ENCODE measurements at places on chromosomes 2 and 18. TPM values are rescaled to one million over a fixed set of nuclear protein-coding genes. Genes with fewer than 3 reads are reported as not detected.
A peak's percentile ranks its signal among the peaks of the same experiment; 100 is the strongest.

DNA sequence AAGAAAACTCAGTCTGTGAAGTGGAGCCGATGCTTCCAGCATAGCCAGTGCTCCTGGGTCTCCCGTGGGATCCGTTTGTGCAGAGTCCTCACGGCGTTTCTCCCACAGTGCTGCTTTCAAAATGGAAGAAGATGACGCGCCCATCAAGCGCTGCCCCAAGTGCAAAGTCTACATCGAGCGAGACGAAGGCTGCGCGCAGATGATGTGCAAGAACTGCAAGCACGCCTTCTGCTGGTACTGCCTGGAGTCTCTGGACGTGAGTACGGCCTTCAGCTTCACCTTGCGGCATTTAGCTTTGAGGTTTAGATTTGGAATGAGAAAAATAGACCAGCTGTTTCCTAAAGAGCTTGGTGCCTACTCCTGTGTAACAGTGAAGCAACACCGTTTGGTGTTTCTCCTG is 107.0 kb downstream of the RNF144A start:
- DNase-seq, result no peak
- H3K4me1 ChIP-seq, result peaks cover 57% of the 10 kb centered on the region
- no peaks in the 10 kb centered on the region for H3K27me3 ChIP-seq

DNA sequence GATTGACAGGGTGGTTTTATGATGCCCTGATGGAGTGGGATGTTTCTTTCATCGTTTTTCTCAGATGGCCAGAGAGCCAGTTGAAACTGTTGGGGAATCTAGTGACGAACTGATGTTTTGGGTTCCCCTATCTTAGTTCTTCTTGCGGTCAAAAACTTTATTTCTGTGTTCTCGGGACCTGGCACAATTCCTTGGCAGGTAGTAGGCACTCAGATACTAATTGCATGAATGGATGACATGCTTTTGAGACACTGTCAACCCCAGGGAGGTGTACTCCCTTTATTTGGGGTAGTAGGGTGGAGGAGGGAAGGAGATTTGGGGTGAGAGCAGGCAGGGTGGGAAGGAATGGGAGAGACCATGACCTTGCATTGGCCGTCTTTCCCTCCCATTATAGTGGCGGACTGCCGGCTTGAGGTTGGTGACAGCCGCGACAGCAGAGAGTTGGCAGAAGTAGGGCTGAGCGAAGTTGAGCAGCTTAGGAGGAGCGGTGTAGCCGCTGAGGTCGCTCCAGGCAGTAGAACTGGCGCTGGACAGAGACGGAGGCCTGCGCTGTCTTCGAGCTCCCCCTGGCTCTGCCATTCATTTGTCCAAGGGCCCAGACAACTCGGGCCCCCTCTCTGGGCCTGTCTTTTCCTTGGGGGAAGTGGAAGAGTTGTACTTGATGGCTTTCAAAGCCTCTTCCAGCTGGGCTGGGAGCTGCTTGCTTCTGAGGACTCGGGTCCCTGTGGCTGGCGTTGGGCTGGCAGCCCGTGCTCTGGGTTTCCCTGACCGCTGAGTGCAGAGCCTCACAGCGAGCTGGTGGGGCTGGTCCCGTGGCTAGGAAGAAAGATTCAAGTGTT is 2.6 kb downstream of the TET3 start:
- H3K36me3 ChIP-seq, result peaks cover 8% of the 10 kb centered on the region
- H3K27me3 ChIP-seq, result no peaks in the 10 kb centered on the region
- H3K27ac ChIP-seq, result no peak overlapping the region
- H3K4me3 ChIP-seq, result peak overlapping the region; percentile 26
- peaks cover 53% of the 10 kb centered on the region for H3K4me1 ChIP-seq
- peak; percentile 68 for DNase-seq

GRCh38 chr2:125471963-125472362 is 1184.0 kb upstream of the GYPC start:
- no peaks in the 10 kb centered on the region for H3K4me1 ChIP-seq
- no peak overlapping the region for H3K27ac ChIP-seq
- no peaks in the 10 kb centered on the region for H3K36me3 ChIP-seq
- no peaks in the 10 kb centered on the region for H3K27me3 ChIP-seq
- H3K4me3 ChIP-seq, result no peak overlapping the region
- DNase-seq, result peak; percentile 12

GRCh38 chr2:232885264-232885961 is 15.3 kb downstream of the SNORC start:
- H3K4me1 ChIP-seq, result no peaks in the 10 kb centered on the region
- peaks cover 6% of the 10 kb centered on the region for H3K27me3 ChIP-seq
- no peak overlapping the region for H3K4me3 ChIP-seq
- H3K27ac ChIP-seq, result no peak overlapping the region

GRCh38 chr18:56869189-56869777 is 218.1 kb downstream of the WDR7 start:
- H3K4me3 ChIP-seq, result no peak overlapping the region
- no peaks in the 10 kb centered on the region for H3K27me3 ChIP-seq
- no peaks in the 10 kb centered on the region for H3K36me3 ChIP-seq
- peak; percentile 76 for DNase-seq
- no peak overlapping the region for H3K27ac ChIP-seq

- no peak overlapping the region for H3K27ac ChIP-seq
- H3K4me3 ChIP-seq, result no peak overlapping the region
- DNase-seq, result no peak
- H3K4me1 ChIP-seq, result no peaks in the 10 kb centered on the region
Measured at GRCh38 chr2:133651861-133652260, 83.6 kb upstream of the NCKAP5 start.

GRCh38 chr2:183606718-183607085 is 482.5 kb downstream of the NUP35 start:
- H3K27me3 ChIP-seq, result no peaks in the 10 kb centered on the region
- H3K4me1 ChIP-seq, result no peaks in the 10 kb centered on the region
- H3K27ac ChIP-seq, result no peak overlapping the region
- no peak for DNase-seq

DNA sequence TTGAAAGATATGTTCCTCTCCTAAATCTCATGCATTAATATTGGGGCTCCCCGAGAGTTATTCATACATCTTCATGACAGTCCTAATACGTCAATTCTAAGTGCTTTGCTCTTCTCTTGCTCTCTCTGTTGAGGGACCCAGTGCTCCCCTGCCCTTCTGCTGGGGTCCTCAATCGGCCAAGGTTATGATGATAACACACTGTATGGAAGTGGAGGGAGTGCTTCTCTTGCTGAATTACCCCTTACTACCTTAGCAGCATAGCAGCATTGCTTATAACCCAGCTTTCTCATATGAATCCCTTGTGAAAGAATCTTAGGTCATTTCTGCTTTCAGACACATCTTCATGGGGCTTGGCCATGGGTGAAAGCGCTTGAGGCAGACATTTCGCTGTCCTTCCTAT is 43.2 kb downstream of the ITPRID2 start:
- no peak overlapping the region for H3K4me3 ChIP-seq
- H3K27ac ChIP-seq, result no peak overlapping the region
- no peak for DNase-seq
- H3K36me3 ChIP-seq, result peaks cover 2% of the 10 kb centered on the region
- H3K27me3 ChIP-seq, result no peaks in the 10 kb centered on the region
- H3K4me1 ChIP-seq, result peaks cover 6% of the 10 kb centered on the region

DNA sequence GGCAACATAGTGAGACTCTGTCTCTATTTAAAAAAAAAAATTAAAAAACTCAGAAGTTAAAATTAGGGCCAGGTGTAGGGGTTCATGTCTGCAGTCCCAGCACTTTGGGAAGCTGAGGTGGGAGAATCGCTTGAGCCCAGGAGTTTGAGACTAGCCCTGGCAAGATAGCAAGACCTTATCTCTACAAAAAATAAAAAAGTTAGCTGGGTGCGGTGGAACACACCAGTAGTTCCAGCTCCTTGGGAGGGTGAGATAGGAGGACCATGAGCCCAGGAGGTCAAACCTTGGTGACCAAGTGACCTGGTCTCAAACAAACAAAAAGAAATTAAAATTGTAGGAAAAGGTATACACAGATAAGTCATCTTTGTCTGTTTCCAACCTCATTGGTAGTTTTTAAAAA is 11.3 kb downstream of the TTLL4 start:
- no peaks in the 10 kb centered on the region for H3K27me3 ChIP-seq
- no peaks in the 10 kb centered on the region for H3K4me1 ChIP-seq
- no peak for DNase-seq

- peaks cover 2% of the 10 kb centered on the region for H3K4me1 ChIP-seq
- no peak overlapping the region for H3K4me3 ChIP-seq
- H3K27me3 ChIP-seq, result no peaks in the 10 kb centered on the region
Measured at GRCh38 chr2:213766062-213766461, 481.8 kb downstream of the SPAG16 start.

SP140 gene
- 5.5 TPM for total RNA-seq

CYP26B1 gene
- 2.6 TPM for total RNA-seq

ARHGAP15 gene
- 74.3 TPM for total RNA-seq

NEU2 gene
- total RNA-seq, result not detected

CAPN13 gene
- 31.6 TPM for total RNA-seq

CD226 gene
- 6.3 TPM for total RNA-seq

Measured in lung (tissue), 17 donors.